Fibroblast of skin of abdomen (primary cell): ENCODE measurements at places on chromosomes 16 and 17.

- no peak for DNase-seq
Measured at GRCh38 chr17:6940186-6940649, 55.6 kb upstream of the ALOX12 start.

GRCh38 chr17:50766222-50767023, 895 bp downstream of the ANKRD40CL start:
- DNase-seq, result no peak

- DNase-seq, result no peak
Measured at GRCh38 chr17:13350466-13350865, 251.3 kb downstream of the HS3ST3A1 start.

DNA sequence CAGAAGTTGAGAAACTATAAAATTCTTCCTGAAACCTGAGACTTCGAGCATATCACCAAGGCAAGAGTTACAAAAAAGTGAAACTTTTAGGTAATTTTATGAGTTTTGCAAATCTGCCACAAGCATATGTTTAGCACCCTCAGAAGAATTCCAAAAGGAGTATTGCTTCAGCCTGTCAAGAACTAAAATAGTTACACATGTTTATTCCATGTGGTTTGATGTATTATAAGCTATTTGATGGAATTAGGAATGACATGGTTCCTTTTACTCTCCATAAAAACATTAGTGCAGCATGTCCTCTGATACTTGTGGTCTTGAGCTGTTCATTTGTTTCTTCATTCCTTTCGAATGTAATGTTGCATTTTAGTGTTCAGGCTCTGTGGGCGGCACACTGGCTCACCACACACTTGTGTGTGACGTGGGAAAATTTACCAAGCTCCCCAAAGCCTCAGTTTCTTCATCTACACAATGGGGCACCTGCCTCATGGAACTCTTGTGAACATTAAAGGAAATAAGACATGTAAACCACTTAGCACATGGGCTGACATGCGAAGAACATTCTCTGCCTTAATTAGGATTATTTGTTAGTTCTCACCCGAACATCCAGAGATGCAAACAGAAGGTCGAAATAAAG, 204.2 kb upstream of the FOXF1 start:
- DNase-seq, result peak; percentile 85

DNA sequence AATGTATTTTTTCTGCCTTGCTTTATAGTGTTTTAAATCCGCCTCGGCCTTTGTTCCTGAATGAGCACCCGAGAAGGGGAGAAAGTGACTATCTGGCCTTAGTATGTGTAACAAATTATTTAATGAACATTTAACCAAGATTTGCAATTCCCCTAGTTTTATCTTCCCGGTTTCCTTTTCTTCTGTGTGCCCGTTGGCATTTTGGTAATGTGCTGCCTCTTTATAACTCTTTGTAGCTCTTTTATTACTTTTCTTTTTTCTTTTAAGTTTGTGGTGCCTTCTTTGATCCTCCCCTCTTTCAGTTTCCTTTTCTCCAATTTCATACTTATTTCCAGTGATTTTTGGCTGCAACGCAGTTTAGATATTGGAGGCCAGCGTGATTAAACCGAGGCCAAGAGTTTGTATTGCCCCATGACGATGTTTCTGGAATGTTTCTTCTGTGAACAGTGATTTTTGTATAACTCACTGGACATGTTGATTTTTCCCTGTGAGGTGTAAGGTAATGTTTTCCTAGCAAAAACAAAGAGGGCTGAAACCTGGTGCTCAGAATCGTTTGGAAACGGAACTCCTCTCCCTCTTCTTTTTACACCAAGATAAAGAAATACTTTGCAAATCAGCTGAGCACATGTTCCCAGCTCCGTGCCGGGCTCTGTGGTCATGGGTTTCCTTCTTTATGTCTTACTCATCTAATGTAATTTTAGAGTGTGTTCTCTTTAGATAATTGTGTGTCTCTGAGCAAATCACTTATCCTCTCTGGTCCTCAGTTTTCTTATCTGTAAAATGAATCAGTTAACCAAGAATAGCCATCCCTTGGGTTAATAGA, 344.3 kb downstream of the WWOX start:
- DNase-seq, result no peak

GRCh38 chr17:5019475-5019956, 15.7 kb downstream of the SLC52A1 start:
- DNase-seq, result no peak

- DNase-seq, result no peak
Measured at GRCh38 chr16:88821168-88821850, 9.6 kb upstream of the APRT start.

DNA sequence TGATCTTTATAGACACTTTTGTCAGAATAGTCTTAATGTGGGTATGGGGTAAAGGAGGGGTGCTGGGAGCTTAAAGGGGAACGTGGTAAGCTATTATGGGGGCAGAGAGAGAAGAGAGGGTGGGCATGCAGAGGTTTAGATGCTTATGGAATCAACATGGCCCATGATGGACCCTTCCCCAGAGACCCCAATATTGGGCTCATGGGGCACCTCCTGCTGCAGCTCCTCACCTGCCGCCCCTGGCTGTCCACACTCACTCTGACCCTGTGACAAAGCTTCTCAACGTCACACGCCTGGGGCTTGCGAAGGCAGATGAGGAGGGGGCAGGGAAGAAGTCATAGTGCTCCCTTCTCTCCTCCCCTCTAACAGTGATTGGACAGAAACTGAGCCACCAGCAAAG, 95.3 kb downstream of the SHISA6 start:
- DNase-seq, result no peak

DNA sequence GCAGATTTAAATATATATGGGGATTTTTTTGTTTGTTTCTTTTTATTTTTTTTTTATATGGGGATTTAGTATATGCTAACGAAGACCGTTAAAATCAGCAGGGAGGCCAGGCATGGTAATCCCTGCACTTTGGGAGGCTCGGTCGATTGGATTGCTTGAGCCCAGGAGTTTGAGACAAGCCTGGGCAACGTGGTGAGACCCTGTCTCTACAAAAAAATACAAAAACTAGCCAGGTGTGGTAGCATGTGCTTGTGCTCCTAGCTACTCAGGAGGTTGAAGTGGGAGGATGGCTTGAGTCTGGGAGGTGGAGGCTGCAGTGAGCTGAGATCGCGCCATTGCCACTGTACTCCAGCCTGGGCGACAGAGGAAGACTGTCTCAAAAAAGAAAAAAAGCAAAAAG, 22.3 kb upstream of the MEIOC start:
- DNase-seq, result no peak

- no peak for DNase-seq
Measured at GRCh38 chr16:4388271-4389021, 16.8 kb downstream of the VASN start.

DNA sequence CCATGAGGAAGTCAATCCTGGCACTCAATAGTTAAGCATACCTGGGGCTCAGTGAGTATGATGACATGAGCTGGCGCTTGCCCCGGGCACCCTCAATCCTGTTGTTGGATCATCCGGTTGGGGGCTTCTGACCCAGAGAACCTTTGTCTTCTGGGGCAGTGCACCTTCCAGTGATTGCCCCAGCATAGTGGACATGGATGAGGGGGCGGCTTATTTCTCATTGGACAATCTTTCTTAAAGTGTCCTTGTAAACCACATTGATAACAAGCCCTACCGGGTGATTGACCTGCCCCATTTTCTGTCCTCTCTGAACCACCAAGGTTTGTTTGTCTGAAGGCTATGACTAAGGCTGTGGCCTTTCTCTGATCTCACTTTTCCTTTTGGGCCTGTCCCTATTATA, 18.2 kb downstream of the IGSF6 start:
- DNase-seq, result no peak

- DNase-seq, result no peak
Measured at GRCh38 chr17:55340176-55340575, 75.4 kb downstream of the HLF start.

DNA sequence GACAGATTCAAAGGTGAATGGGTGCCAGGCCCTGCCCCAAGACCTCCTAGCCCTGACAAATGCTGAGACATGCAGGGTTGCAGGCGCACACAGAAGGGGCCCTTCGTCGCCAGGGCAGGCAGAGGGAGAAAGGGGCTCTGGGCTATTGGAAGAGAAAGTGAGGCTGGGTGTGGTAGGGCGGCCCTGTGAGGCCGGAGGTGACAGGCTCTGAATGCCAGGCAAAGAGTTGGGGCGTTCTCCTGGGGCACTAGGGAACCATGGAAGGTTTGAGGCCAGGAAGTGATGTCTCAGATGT, 26.4 kb upstream of the NXPH3 start:
- DNase-seq, result no peak

- DNase-seq, result peak; percentile 24
Measured at GRCh38 chr16:26981266-26981938, 85.3 kb upstream of the C16orf82 start.

DNA sequence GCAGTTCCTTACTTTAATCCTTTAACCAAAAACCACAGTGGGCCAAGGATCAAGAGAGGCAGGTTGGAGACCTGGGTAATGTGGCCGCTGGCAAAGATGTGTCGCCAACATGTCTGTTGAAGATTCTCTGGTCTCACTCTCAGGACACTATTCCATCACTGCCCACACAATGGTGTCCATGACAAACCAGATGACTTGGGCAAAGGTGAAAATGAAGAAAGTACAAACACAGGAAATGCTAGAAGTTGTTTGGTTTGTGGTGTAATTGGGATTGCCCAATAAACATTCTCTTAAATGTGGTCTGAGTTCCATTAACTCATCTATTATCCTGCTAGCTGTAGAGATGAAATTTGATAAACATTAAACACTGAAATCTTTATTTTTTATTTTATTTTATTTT, 43.3 kb downstream of the SALL1 start:
- no peak for DNase-seq

- DNase-seq, result no peak
Measured at GRCh38 chr16:68070249-68070730, 14.9 kb upstream of the NFATC3 start.

- DNase-seq, result no peak
Measured at GRCh38 chr17:48994549-48995303, 2.5 kb upstream of the IGF2BP1 start.
